SHP77 (cell line): ENCODE measurements at places on chromosomes 12 and 14.

DNA sequence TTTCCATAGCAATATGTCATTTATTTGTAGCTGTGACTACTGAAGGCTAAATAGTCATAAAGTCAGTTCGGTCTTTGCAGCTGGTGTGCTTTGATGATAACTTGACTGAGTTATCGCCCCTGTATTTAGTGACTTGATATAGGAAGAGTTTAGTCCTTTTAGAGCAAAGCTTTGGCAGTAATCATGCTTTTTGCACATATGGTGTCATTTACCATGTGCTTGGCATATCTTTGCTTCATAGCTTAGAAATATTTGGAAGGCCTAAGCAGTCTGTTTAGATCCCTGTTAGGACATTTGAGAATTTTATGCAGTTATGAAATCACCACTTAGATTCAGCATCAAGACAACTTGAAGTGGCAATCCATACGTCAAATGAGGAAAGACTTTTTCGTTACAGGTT is 31.6 kb downstream of the POLR3B start:
- no peak for DNase-seq

DNA sequence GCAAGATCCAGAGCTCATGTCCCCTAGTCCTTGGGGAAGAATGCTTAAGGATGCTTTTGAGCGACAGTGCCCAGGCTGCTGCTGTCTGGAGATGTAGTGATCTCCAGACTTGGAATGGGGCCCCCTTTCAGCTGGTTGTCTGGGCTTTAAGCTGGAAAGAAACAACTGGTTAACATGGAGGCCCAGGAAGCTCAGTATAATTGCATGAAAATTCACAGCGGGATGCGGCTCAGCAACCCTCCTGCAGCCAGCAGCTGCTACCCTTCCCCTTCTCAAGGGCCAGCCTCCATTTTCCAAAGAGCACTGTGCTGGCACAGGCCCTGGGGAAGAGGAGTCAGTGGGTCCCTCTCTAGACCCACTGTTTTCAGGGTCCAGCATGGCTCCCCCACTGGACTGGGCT is 26.3 kb downstream of the RAB35 start:
- no peak for DNase-seq

GRCh38 chr14:92751819-92752218 is 3.4 kb upstream of the LGMN start:
- no peak for DNase-seq

DNA sequence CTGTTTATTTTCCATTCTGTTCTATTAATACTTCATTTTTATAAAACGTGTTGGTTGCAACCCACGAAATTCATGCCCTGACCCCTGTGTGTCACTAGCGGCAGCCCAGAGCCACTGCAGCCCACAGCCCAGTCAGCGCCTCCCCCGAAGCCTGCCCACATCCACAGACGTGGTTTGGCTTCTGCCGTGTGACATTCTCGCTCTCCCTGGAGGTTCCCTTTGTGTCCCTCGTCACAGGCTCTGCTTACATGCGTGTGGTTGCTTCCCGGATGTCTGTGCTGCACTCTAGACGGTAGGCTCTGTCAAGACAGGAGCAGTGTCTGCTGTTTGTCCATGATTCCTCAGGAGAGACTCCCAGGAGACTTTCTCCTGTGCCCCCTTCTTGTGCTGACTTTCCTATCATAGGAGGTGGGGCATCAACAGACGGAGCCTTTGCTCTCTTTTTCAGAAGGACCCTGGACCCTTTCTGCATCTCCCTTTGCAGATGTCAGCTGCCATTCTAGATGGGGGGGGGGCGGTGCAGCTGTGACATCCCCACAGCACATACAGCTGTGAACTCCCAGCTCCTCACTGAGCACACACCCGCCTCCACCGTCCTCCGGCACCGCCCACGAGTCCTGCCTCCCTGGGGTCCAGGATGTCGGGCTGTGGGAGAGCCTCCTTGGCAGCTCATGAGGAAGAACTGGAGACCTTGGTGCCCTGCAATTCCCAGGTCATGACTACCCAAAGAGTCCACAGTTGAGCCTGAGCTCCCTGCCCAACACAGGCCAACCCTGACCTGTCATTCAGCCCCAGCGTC is 36.8 kb upstream of the PIWIL1 start:
- no peak for DNase-seq

DNA sequence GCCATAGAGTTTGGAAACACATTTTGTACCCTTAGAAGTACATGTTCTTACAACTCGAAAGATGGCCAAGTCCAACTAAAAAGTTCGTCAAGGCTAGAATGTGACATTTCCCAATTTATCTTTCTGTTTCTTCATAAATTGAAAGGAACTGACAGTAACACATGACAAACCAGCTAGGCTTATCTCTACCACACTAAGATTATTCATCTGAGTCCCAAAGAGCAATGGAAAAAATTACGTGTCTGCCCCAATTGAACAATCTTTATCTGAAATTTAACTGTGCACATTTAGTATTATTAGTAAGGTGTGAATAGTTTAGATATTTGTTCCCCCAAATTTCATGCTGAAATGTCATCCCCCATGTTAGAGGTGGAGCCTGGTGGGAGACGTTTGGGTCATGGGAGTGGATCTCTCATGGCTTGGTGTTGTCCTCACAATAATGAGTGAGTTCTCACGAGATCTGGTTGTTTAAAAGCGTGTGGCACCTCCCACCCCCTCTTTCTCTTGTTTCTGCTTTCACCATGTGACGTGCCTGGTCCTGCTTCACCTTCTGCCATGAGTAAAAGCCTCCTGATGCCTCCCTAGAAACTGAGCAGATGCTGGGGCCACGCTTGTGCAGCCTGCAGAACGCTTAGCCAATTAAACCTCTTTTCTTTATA is 13.3 kb downstream of the CPM start:
- no peak for DNase-seq

- DNase-seq, result no peak
Observed at GRCh38 chr14:73889376-73889775, 2.7 kb downstream of the ZNF410 start.

DNA sequence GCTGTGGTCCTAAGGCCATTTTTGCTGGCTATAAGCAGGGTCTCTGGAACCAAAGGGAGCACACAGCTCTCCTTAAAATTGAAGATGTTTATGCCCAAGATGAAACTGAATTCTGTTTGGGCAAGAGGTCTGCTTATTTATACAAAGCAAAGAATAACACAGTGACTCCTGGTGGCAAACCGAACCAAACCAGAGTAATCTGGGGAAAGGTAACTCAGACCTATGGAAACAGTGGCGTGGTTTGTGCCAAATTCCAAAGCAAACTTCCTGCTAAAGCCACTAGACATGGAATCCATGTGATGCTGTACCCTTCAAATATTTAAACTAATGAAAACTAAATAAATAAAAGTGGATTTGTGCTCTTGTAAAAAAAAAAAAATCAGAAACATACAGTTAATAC is 29.6 kb upstream of the BICDL1 start:
- no peak for DNase-seq
